ENCODE measurements at places on chromosomes 3 and 15.

DNA sequence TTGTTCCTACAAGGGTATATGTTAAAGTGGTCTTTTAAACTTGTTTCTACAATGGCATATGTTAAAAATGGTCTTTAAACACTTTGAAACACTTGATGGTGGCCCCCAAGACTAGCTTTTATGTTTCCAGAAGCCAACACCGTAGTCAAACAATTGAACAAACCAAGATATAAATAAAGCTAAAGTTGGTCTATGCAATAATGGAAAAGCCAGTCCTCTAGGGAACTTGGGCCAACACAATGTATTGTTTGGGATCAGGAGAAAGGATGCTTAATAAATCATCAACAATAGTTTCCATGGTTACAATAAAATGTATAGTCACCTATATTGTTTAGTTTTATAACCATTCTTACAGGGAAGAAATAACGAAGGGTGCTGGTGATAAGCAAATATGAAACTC lies 137.2 kb downstream of the RORA start:
- no peak for DNase-seq

DNA sequence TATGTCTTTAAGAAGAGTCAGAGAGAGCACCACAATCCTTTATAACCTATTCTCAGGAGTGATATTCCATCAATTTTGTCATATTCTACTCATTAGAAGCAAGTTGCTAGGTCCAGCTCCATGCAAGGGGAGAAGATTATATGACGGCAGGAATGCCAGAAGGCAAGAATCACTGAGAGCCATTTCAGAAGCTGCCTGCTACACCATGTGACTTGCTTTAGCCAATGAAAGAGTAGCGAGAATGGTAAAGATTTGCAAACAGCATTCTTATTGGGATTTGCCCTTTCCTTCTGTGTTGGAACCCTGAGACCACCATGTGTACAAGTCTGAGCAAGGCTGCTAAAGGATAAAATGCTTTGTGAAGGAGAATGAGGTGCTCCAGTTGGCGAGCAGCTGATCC lies 4.5 kb upstream of the C3orf70 start:
- DNase-seq = no peak

- peak; percentile 8 for DNase-seq
Measured at GRCh38 chr3:9786209-9786739, 6.0 kb downstream of the TADA3 start.

GRCh38 chr3:130537673-130538304 lies 20.8 kb downstream of the COL6A6 start:
- no peak for DNase-seq

DNA sequence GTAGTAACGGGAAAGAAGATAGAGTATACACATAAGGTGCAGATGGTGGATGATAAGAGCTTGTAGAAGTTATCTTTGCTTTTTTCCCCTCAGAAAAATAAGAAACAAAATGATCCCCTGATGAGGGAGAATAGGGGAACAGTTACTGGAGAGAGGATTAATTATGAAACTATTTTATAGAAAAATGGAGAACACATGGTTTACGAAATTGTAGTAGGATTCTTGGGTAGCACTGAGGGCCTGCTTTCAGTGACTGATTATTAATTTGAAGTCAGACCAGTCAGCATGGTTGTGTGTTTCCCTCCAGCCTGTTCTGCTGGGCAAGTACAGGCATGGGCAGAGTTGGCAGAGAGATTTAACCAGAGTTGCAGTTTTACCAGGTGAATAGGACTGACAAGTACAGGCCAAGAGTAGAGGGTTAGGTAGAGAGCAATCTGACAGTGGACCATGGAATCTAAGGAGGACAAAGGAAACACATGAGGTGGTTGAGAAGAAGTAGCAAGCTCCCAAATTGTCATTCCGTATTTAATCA lies 5.9 kb downstream of the SLC49A4 start:
- DNase-seq = no peak

GRCh38 chr3:109278546-109278945 lies 37.8 kb downstream of the DPPA2 start:
- DNase-seq = no peak

- no peak for DNase-seq
Measured at GRCh38 chr3:154954757-154955156, 125.4 kb upstream of the MME start.

- DNase-seq = peak; percentile 74
Measured at GRCh38 chr3:10437272-10437994, 68.0 kb downstream of the ATP2B2 start.

GRCh38 chr3:62065985-62066693 lies 307.2 kb downstream of the FEZF2 start:
- DNase-seq = no peak

- DNase-seq = no peak
Measured at GRCh38 chr3:17852217-17852616, 109.8 kb upstream of the TBC1D5 start.

GRCh38 chr3:114707252-114707860 lies 413.5 kb downstream of the TIGIT start:
- DNase-seq = no peak

DNA sequence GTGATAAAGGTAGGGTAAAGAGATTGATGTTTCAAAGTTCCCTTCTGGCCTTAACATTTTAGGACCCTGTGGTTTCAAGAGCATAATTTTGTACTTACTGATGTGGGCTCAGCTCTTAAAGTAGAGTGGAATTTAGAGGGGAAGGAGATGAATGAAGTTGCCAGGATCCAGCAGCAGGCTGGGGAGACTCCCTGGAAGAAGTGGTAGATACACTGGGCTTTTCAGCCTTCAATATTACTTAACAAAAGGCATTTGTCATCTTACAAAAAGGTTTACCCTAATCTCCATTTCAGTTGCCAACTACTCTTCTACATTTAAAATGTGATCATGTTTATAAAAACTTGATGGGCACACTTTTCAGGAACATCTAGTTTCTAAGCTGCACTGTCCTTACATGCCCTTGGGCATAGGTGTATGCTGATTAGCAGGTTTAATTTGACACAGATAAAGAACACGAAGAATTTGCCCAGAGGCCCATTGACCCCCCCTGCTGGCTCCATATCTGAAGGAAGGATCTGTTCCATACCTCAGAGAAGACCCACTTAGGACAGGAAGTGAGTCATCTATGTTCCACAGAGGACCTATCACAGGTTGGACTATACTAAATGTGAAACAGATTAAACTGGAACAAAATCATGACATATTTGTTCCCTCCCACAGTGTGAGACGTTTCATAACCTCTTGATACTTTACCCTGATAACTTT lies 93.0 kb upstream of the LPP start:
- DNase-seq = peak; percentile 25

DNA sequence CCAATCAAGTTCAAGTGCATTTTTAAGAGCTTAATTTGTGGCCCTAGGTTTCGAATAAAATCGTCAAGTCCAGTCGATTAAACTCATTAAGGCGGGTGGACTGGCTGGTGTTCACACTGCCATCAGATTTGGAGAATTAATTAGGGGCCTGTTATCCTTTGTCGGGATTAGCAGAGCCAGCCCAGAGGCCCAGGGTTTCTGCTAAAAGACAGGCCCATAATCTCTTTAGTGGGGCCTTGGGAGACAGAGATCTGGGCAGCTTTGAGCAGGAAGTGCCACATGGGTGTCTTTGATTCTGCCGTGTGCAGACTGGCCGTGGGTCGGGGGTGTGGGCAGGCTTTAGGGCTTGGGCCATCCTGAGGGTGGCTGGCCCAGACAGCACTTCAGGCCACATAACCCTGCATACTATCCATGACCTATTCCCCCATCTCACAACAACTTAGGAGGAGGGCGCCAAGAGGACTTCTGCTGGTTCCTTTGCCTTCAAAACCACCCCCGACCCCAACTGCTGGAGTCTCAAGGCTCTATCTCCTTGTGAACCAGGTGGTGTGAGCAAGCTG lies 94.7 kb downstream of the PLXNA1 start:
- no peak for DNase-seq

GRCh38 chr3:159782724-159783421 lies 205.8 kb upstream of the IL12A start:
- no peak for DNase-seq

DNA sequence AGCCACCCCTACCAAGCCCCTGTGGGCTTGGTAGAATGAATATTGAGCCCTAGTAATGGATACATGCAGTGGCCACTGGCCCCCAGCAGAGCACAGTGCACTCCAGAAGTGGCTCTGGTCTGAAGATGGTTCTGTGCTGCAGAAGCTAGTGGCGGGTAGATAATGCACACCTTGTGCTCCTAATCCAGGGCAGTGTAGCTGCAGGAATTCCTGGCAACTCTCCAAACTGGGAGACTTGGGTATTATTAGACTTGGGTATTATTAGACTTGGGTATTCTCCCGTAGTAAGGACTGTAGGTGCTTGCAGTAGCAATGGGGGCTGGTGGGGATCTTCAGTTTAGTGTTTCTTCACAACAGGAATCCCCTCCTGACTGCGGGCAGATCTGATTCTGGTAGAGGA lies 34.7 kb downstream of the NUSAP1 start:
- no peak for DNase-seq

DNA sequence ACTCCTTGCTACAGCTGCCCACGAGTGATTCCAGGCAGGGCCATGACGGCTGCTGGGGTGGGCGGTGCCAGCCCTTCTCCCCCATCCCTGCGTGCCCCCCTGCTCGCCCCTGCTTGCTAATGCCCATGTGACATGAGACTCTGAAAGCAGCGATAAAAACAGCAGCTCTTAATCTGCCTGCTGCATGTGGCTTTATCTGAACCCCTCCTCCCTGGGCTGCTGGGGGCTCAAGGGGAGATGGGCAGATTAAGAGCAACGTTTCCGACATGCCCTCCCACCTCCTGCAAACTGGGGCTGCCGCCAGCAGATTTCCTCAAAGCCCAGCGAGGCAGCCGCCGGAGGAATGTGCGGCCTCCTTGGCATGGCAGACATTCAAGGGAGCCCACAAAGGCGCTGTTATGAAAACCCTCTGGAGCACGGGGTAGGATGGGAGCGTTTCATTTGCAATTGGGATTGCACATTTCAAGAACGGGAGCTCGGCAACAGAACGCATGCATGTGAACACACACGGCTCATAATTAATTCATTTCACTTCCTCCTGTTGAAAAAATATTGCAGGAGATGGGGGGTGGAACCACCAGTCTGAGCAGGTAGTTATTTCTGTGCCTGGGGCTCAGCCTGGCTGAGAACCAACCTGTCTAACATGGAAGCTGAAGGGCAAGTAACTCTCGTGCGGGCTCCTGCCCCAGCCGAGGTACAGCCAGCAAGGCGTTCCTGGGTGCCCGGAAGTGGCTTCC lies 504.2 kb upstream of the PROK2 start:
- peak; percentile 38 for DNase-seq

DNA sequence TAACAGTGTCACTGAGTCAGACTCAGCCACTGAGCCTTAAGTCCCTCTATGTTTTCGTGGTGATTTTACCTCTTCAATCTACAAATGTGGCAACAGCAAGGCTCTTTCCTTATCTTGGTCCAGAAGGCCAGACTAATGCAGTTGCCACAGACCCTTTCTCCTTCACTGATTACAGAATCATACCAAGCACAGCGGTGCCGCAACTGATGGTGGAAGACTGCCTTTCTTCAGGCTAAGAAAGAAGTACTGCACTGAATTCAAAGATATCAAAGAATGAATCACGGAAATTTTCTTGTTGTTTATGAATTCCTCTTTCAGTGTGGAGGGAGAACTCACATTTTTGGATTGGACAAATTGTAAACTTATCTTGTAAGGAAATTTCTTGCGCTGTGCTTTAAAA lies 18.6 kb downstream of the DCP1A start:
- DNase-seq = no peak

- DNase-seq = no peak
Measured at GRCh38 chr3:11477407-11477911, 166.3 kb downstream of the VGLL4 start.

- no peak for DNase-seq
Measured at GRCh38 chr3:148081926-148082325, 615.8 kb upstream of the AGTR1 start.

DNA sequence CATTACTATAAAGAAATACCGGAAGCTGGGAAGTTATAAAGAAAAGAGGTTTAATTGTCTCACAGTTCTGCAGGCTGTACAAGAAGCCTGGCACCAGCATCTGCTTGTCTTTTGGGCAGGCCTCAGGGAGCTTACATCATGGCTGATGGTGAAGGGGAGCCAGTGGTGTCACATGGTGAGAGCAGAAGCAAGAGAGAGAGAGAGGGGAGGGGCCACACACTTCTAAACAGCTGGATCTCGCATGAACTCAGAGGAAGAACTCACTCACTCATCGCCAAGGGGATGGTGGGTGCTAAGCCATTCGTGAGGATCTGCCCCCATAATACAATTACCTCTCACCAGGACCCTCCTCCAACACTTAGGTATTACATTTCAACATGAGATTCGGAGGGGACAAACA lies 51.8 kb upstream of the ANKRD34C start:
- no peak for DNase-seq

DNA sequence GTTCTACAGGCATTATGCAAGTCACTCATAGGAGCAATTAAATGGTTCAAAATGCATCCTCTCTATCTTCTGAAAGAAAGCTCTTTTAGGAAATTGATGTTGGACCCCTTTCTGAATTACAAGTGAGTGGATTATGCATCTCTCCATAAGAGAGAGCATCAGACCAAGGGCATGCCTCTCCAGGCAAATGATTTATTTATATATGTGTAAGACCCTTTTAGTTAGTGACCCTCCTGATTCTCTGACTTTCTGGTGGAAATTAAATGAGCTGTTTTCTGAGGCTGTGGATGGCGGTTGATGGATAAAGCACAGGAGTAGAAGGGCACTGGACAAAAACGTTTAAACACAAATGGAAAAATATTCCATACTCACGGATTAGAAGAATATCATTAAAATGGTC lies 62.6 kb downstream of the CADPS start:
- DNase-seq = no peak

- DNase-seq = no peak
Measured at GRCh38 chr15:40242601-40243000, 3.7 kb downstream of the PAK6 start.

DNA sequence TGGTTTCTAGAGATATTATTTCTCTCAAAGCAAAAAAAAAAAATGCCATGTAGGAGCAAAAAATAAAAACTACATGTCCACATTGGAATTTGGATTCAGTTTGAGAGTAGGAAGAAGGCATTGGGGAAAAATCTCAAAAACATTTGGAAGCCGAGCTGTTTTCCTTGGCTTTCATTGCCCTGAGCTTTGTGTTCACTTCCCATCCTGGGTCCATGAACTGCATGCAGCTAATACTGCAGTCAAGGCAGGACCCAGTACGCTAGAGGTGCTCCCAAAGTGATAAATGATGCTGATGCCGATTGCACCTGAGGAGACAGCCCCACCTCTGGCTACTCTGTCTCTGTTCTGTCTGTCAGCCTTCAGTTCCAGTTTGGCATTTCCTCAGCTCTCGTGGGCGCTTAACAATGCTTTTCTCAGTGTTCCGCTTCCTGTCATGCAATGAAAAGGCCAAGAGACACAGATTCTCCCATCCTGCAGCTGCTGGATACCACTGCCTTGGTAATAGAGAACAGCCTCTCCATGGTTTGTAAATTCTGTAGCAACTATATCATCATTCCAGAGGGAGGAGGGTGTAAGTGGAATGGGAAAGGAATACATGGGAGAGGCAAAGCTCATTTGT lies 181.8 kb downstream of the RYR3 start:
- DNase-seq = no peak

All from MV-4-11 (cell line).